ENCODE measurements at places on chromosomes 16 and 17.

GRCh38 chr16:5622234-5622884 is 524.8 kb upstream of the EEF2KMT start:
- no peak for DNase-seq

DNA sequence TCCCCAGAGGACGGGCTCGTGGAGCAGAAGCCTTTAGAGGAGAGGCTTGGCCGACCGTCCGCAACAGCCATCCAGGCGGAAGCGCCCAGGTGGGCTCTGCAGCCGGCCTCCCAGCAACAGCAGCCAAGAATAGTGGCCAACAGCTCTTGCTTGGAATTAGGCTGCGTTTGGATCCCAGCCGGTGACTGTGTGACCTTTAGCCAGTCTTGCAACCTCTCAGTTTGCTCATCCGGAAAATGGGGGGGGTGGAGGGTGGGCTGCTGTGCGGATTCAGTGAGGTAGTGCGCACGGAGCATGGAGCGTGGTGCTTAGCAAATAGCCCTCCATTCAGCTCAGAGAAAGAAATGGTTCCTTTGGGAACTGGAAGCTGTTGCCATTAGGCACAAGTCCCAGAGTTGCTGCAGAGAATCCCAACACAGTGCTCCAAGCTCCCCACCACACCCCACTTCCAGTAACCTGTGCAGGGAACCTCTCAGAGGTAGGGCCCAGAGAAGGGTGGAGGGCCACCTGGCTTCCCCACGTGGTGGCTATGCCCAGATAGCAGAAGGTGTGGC is 46.7 kb downstream of the RTN4RL1 start:
- DNase-seq, result no peak

- no peak for DNase-seq
Observed at GRCh38 chr17:1999557-2000251, 25.4 kb downstream of the RTN4RL1 start.

DNA sequence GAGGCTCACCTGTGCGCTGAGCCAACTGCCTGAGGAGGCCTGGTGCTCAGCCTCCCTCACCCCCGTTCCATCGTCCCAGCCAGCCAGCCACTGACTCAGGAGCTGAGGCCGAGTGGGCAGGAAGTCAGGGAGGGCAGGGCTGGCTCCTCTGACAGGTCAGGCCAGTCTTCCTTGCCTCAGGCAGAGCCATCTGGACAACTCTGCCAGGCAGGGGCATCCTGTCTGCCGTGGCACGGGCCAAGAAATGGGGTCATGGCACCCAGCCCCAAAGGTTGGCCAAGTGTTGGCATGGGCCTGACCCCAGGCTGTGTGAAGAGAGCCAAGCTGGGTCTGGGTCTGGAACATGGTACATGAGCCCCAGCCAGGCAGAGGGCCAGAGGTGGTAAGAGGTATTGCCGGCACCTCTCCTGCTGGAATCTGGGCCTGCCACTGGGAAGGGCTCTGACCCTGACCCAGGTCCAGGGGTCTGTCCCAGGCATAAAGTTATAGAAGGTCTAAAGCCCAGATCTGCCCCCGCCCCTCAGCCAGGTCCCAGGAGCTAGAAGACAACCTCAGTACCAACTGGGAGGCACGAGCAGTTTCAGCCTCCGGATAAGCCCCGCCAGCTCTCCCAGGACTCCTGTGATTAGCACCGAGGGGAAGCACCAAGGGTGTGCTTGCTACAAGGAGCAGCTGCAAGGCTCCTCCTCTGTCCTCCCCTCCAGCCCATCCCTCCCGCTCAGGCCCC is 2.5 kb upstream of the VASN start:
- DNase-seq, result no peak

All from stimulated activated CD8-positive, alpha-beta memory T cell treated with anti-CD3 and anti-CD28 coated beads, Interleukin-2, amount 100 ng/mL, for 1 hour (primary cell).